Kidney (tissue), 22 donors: ENCODE measurements at places on chromosomes 6 and 20. TPM values are rescaled to one million over a fixed set of nuclear protein-coding genes. Genes with fewer than 3 reads are reported as not detected.

DNA sequence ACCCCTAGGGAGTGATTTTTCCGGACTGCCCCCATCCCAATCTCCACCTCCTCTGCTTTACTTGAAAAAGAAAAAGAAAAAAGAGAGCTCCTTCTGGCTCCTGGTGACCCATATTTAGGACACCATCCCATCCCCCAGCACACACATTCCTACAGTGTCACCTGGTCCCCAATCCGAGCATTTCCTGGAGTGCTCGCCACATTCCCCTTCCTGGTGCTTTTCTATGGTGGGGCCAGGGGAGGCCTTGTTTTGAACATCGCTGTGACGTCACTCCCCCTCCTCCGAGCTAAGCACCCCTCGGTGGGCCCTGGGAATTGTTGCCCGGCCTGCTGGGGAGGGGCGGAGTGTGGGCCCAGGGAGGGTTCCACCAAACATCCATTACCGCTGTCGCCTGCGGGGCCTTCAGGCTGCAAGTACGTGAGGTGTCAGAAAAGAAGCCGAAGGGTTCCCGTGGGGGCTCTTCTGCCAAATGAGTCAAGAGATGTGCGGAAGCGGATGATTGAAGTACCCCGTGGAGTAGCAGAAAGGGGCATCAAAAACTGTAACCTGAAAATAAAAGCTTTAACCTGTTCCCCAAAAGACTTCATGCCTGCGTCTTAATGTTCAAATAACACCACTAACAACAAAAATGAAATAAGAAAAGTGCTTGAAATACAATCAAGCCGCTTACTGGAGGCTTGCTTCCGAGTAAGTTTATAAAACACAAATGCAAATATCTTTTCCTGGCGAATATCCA is 2.8 kb upstream of the FOXC1 start:
- peak; percentile 84 for DNase-seq

DNA sequence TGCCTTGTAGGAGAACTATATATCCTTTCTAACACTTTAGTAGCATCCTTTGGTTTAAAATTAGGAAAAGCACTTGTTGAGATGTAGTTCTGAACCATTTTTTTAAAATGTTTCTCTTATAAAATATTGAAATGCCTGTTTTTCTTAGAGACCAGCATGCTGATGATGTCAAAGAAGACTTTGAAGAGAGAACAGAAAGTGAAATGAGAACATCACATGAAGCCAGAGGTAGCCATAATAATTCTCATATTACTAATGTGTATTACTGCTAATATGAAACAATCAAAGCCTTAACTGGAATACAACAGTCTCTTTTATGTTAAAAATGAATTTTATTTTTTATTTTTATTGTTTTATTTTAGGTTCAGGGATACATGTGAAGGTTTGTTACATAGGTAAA is 102.0 kb downstream of the SAMD3 start:
- DNase-seq: no peak

GRCh38 chr20:37480919-37481318 is 40.1 kb upstream of the NNAT start:
- DNase-seq: no peak

GRCh38 chr20:58688840-58689239 is 3.8 kb upstream of the NPEPL1 start:
- DNase-seq: no peak

DNA sequence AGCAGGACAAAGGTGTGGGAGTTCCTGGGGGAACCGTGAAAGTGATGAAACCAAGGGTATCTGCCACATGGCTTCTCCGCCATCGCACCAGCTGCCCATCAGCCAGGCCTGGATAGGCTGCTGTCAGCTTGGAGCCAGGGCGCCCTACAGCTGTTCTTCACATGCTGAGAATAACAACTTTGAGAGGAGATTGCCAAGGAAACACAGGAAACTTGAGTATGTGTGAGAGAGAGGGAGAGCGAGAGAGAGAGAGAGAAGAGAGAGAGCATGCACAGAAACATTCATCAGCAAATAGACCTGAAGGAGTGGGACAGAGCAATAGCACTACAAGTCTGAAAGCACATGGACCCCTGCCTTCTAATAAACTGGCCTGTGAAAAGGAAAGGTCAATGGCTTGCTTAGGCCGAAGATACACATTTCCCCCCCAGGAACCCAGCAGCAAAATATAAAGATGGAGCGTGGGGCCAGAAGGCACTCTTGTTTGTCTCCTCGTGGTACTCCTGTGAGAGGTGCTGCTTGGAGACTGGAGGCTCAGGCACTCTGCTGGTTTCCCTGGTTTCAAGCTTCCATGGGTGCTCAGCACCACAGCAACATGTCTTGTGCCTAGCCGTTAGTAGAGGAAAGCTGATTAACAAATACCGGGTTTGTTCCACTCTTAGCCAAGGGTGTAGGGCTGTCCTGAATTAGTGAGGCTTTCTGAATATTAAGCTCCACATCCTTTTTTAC is 53.0 kb downstream of the SNAP25 start:
- DNase-seq: no peak

- DNase-seq: peak; percentile 22
Measured at GRCh38 chr20:35146299-35146919, 727 bp downstream of the EDEM2 start.

- DNase-seq: peak; percentile 78
Measured at GRCh38 chr20:63248835-63249591, 5.2 kb downstream of the NKAIN4 start.

DNA sequence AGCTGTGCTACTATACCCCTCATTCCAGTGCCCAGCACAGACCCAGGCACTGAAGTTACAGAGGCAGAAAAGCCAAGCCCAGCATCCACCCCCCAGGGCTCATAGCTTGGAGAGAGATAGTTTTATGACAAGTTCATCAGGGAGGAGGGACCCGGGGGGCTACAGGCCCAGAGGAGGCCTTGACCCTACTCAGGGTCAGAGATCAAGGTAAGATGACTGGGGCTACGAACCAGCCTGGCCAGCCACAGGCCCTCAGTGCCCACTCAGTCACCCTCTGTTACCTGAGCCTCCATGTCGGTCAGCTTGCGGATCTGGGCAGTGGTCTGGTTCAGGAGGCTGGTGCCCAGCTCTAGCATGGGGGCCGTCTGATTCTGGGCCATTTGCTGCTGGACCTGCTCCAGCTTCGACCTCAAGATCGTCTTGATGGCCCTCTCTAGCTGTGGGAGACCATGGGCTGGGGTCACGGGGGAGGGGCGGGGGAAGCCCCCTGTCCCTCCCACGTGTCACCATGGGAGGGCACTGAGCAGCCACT is 26.1 kb downstream of the ANGPT4 start:
- no peak for DNase-seq

- no peak for DNase-seq
Measured at GRCh38 chr6:165689699-165690098, 26.7 kb upstream of the PDE10A start.

DNA sequence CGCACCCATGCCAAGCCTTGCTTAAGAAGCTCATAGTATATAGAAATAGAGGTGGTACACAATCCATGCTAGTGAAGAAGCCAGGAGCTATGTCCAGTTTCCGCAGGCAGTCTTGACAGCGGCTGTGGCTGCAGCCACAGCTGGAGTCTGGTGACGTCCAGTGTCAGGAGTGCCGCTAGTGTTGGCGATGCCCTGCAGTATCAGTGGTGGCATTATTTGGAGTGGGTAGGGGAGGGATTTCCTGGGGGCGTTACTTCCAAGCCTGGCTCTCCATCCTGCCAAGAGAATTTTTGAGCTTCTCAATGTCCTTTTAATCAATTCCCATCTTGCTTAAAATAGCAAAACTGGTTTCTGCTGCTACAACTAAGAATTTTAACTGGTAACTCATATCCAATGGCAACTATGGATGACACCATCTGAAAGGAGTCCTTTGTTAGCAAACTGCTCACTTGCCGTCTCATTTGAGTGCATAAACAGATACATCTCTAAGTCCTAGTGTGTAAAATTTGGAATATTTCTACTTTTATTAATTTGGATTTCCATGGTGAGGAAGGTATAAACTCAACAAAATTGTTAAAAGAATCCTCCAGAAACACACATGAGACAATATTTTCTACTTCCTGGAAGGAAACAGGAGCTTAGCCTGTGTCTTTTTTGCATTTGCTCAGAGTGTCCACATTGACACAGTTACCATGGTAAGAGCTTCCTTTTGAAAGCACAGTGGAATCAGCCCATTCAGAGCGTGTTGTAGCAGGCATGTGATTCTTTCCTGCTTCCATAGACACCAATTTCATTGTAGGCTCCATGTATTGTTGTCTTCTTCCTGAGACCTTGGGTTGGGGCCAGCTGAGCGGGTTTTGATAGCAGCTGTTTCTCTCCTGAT is 44.6 kb upstream of the PXDC1 start:
- no peak for DNase-seq

GRCh38 chr6:138510093-138510492 is 10.8 kb upstream of the NHSL1 start:
- no peak for DNase-seq

- no peak for DNase-seq
Measured at GRCh38 chr6:19137505-19137904, 699.7 kb upstream of the ID4 start.

- DNase-seq: no peak
Measured at GRCh38 chr6:118886641-118887040, 7.3 kb upstream of the ASF1A start.

- DNase-seq: no peak
Measured at GRCh38 chr20:53439616-53440015, 154.0 kb downstream of the ZNF217 start.

DNA sequence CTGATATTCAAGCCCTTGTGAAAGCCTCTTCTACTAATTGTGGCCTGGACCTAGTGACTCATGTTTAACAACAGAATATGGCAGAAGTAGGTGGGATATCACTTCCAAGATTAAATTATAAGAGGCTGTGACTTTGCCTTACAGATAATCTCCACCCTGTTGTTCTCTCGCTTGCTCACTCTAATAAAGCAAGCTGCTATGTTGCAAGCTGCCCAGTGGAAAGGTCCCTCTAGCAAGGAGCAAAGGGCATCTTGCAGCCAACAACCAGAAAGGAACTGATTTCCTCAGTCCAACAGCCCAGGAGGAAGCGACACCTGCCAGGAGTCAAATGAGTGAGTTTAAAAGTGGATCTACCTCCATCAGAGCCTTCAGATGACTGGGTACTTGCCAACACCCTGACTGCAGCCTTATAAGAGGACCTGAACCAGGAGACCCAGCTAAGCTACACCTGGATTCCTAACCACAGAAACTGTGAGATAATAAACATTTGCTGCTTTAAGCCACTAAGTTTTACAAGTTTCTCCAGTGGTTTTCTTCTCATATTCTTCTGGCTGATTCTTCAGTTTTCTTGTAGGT is 112.6 kb downstream of the FRK start:
- no peak for DNase-seq

DNA sequence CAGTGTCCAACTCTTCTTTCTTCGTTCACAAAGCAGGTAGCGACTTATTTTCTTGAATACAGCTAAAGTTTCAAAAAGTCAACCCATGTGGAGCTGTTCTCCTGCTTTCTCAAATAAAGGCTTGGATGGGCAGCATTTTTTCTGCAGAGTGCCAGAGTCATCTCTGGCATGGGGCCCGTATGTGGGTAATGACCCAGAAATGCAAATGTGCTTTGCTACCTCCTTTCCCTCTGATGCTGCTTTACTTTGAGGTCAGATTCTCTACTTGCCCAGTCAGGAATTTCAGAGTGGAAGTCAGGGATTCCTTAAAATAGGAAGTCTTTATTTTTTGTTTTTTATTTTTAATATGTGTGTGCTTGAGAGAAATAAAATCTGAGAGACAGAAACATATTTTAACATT is 4.9 kb downstream of the NKAIN2 start:
- DNase-seq: peak; percentile 71

- no peak for DNase-seq
Measured at GRCh38 chr6:167828325-167828956, 1.7 kb downstream of the AFDN start.

- DNase-seq: no peak
Measured at GRCh38 chr6:104896914-104897313, 37.2 kb upstream of the HACE1 start.

- no peak for DNase-seq
Measured at GRCh38 chr6:28860581-28860980, 63.2 kb downstream of the TRIM27 start.

DNA sequence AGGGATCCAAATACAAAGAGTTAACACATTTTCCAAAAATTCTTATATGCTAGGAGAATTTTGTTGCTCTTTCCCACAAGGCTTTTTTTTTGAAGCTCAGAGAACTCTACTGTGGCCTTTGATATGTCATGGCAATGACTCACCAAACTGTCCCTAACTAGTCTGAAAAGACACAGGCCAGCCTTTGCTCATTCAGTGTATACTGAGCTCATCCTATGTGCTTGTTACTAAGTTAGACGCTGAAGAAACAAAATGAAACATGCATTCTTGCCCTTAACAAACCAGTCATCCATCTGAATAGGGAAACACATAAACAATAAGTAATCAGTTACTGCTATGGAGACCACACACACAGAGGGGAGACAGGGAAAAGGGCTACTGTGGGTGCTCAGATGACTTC is 291.8 kb downstream of the FOXC1 start:
- DNase-seq: peak; percentile 71

DNA sequence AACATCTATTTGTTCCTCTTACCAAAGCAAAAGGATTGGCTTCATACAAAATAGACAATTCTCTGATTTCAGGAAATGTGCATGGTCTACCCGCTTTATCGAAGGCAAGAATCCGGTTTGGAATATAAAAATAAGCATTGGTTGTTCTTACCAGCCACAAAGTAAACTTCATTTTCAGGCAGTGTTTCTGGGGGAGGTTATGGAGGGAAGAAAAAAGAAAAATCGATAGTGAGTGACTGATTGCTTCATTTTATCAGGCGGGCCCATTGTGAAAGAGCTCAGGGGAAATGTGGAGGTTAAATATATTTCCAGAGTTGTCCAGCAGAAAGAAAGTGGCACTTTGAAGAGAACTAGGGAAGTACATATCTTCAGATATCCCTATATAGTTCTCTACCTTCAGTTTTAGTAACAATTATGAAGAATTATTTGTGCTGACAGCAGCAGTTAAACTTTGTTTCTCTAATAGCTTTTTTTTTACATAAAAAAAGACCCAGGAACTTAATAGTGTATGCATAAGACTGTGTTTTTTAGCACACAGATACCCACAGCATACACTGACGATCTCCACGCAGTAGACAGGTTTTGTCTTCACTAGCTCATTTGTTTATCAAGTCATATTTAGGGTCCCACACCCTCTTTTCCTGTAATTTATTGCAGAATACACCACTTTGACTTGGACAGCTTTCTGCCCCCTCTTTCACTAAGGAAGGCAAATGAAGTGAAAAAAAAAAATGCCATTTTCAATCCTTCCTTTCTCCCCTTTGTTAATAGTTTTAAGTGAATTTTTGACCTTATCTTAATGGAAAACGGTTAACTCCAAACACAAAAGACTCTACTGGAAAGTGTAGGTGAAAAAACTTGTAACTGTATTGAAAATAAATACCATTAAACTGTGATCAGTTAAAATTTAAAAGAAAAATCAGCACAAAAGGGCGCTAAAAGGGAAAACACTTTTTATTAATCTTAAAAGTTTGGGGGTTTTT is 2.9 kb downstream of the POU3F2 start:
- no peak for DNase-seq

- peak; percentile 96 for DNase-seq
Measured at GRCh38 chr20:2840138-2840966, at the start of the genes PCED1A and VPS16. TSS of gene PCED1A (minus strand) at chr20:2840655. CDS start at chr20:2839912, 743 bp downstream. TSS of gene VPS16 (plus strand) at chr20:2840745. CDS start at chr20:2840775, 30 bp downstream.

BEND3 gene
- 3.6 TPM for total RNA-seq

SALL4 gene
- 0.09 TPM for total RNA-seq

SMLR1 gene
- 0.16 TPM for total RNA-seq

LY6G5C gene
- 2.5 TPM for total RNA-seq

PNLDC1 gene
- total RNA-seq: not detected

RSPO3 gene
- 8.9 TPM for total RNA-seq

SIRPB2 gene
- total RNA-seq: 8.2 TPM

BANF2 gene
- total RNA-seq: not detected

CD83 gene
- 4.0 TPM for total RNA-seq

SNX5 gene
- total RNA-seq: 94.9 TPM
